HAP-1 (cell line): ENCODE measurements at places on chromosomes 16 and 17.

- no peak for DNase-seq
Measured at GRCh38 chr16:6947291-6947690, 385.4 kb upstream of the RBFOX1 start.

GRCh38 chr16:10239640-10240039 is 57.4 kb upstream of the GRIN2A start:
- DNase-seq = no peak

- DNase-seq = no peak
Measured at GRCh38 chr17:77248216-77249114, 107.7 kb downstream of the SEC14L1 start.

GRCh38 chr16:50702725-50703124 is 9.3 kb downstream of the NOD2 start:
- no peak for DNase-seq

DNA sequence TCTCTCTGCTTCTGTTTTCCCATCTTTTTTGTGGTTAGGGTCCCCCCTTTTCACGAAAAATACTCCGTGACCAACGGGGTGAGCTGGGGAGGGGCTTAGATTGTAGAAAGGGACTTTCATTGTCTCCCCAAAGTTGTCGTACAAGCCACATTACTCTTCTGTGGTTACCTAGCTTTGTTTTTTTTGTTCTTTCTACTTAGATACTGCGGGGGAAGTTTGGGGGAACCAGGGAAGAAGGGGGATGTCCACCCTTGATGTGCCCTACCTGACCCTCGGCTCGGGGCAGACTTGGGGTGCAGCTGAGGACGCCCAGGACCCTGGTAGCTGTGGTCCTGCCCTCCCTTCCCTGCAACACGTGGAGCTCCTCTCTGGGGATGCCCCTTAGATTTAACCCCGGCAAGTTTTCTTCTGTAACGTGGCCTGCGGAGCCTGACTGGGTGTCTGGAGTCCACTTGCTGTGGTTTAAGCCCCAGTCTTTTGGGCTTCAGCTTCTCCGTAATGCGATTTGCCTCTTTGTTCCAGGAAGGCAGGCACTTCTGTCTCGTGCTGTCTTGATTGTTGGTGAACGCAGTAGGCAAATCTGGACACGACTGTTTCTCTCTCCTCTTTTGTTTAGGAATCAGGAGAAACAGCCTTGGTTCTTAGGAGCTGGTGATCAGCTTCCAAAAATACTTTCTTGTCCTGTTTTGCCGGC is 892 bp downstream of the ABCC1 start:
- peak; percentile 68 for DNase-seq

GRCh38 chr17:10305398-10305797 is 67.4 kb downstream of the MYH13 start:
- DNase-seq = no peak

DNA sequence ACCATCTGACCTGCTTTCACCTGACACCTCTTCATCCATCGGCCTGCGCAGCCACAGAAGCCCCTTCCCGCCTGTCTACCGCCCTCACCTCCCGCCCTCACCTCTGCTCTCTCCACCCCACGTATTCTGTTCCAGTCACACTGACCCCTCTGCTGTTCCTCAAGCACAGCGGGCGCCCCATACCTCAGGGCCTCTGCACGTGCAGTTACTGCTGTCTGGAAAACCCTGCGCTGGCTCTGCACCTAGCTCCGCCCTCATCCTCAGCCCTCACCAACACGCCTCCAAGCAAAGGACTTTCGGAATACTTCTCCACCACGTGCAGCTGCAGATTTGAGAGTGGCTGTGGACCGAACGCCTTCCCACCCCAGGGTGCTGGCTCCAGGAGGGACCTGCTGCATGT is 24.6 kb upstream of the PABPN1L start:
- no peak for DNase-seq

DNA sequence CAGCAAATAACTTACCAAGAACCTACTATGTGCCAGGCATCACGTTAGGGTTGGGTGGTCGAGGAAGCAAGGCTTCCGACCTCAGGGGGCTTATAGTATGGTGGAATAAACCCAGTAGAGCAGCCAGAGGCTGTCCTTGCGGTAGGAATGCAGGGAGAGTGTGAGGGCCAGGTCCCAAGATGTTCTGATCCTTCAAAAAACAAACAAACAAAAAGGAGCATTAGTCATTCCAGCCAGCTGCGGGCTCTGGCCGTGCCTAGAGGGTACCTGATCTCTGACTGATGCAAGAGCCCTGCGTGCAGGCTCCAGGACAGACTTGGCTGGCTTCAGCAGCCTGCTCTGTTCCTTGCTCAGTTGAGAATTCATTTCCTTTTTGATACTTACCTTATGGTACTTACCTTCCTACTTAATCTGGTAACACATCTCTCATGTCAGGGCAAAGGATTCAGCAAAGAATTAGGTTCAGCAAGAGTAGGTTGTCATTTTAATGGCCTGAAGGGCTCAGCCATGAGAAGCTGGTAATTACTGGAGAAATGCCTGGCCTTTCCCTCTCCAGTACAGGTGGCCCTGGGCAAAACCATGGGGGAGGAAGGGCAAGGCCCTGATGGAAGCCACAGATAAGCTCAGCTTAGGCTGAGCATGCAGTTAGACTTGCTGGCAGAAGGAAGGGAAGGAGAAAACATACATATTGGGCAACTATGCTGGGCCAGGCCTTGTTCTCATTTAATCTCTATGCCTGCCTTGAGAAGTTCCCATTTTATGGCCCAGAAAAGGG is 18.4 kb downstream of the CYB5D2 start:
- DNase-seq = peak; percentile 38

GRCh38 chr17:39769974-39770587 is 32.3 kb downstream of the GRB7 start:
- no peak for DNase-seq

GRCh38 chr16:69131167-69131838 is 1.1 kb downstream of the CHTF8 start:
- DNase-seq = peak; percentile 59

DNA sequence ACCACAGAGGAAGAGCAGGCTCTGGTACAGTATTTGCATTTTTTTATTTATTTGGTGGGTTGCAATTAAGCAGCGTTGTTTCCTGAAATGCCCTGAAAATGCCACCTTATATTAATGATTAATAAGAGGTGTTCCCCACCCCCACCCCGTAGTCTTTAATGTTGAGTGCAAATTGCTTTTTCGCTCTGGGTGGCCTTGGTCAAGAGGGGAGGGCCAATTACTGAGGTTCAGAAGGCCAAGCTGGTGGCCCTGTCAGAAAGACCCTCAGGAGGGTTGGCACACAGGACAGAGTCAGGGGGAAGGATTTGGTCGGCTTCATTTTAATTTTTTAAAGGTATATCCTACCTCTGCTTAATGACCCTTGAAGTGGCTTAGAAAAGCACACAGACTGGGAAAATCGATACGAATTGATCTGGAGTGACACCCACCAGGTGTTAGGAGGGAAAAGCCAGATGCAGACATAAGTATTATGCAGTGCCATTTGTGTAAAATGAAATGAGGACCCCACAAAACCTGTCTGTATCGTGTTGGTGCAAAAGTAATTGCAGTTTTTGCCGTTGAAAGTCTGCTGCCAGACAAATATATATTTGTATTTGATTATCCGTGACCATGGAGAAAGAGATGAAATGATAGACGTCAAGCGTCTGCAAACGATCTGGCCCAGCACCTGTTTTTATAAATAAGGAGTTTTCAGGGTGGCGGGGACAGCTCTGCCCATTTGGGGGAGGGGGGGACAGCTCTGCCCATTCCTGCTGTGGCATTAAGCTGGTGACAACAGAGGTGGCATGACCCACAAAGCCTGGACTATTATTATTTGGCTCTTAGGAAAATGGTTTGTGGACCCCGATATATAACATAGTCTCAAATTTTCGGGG is 143.8 kb upstream of the PLCG2 start:
- DNase-seq = no peak

GRCh38 chr16:46648656-46649055 is 27.5 kb upstream of the SHCBP1 start:
- peak; percentile 28 for DNase-seq

DNA sequence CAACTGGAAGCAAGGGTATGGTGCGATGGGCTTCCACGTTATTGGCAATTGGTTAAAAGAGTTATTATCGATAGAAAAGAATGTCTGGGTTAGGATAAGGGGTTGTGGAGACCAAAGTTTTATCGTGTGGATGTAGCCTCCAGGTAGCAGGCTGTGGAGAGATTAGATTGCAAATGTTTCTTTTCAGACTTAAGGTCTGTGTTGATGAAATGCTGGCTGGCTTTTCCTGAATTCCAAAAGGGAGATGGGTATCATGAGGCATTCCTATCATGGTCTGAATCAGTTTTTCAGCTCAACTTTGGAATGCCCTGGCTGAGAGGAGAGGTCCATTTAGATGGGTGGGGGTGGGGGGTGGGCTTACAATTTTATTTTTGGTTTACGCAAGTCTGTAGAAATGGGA is 395.0 kb upstream of the RBFOX1 start:
- DNase-seq = no peak
